Right ventricle myocardium superior (tissue), 1 donor: ENCODE measurements at places on chromosomes 12 and 14. TPM values are rescaled to one million over a fixed set of nuclear protein-coding genes. Genes with fewer than 3 reads are reported as not detected.

The CRY1 gene
- 8.0 TPM for total RNA-seq

The OR4K14 gene
- total RNA-seq: not detected

The RND1 gene
- 0.11 TPM for total RNA-seq

The B3GNT4 gene
- not detected for total RNA-seq

The C12orf75 gene
- total RNA-seq: 0.97 TPM

The MARK3 gene
- total RNA-seq: 137 TPM

The NANOG gene
- total RNA-seq: not detected

The TMEM121 gene
- total RNA-seq: 3.1 TPM

The SMIM41 gene
- 0.35 TPM for total RNA-seq

The GLIPR1L1 gene
- total RNA-seq: not detected

The GAS2L3 gene
- total RNA-seq: 2.4 TPM

The CPNE6 gene
- not detected for total RNA-seq

The PROX2 gene
- total RNA-seq: not detected

The CCDC177 gene
- total RNA-seq: not detected

The KRT74 gene
- not detected for total RNA-seq

The SLC4A8 gene
- 0.89 TPM for total RNA-seq

The PRPH gene
- total RNA-seq: not detected

The GALC gene
- 12.0 TPM for total RNA-seq

The TAS2R30 gene
- 0.67 TPM for total RNA-seq

The CLEC4D gene
- not detected for total RNA-seq

The TSPAN31 gene
- 27.5 TPM for total RNA-seq

The RNU4-1 gene
- 3,793 TPM for total RNA-seq

The EIF2S3B gene
- 0.35 TPM for total RNA-seq

The RBP5 gene
- 0.46 TPM for total RNA-seq

The CACNA2D4 gene
- 1.0 TPM for total RNA-seq

The GPR84 gene
- total RNA-seq: not detected

The SLC38A4 gene
- 2.3 TPM for total RNA-seq

The ZC2HC1C gene
- total RNA-seq: 11.3 TPM

The ADAM21 gene
- total RNA-seq: 0.48 TPM

The INSM2 gene
- not detected for total RNA-seq

The LYZ gene
- 39.9 TPM for total RNA-seq

The CELA1 gene
- total RNA-seq: not detected

The ANKRD52 gene
- total RNA-seq: 24.6 TPM

The RNU6-7 gene
- total RNA-seq: not detected

The RPL36AL gene
- 112 TPM for total RNA-seq

The LTB4R gene
- total RNA-seq: 1.8 TPM

The C12orf56 gene
- not detected for total RNA-seq

The OVCH1 gene
- not detected for total RNA-seq

The SAV1 gene
- 22.6 TPM for total RNA-seq

The RNASE7 gene
- not detected for total RNA-seq

The TMEM119 gene
- 0.54 TPM for total RNA-seq

The CLEC2D gene
- total RNA-seq: 4.5 TPM

The CCDC197 gene
- 1.3 TPM for total RNA-seq

The BRMS1L gene
- total RNA-seq: 10.3 TPM

The CLEC2B gene
- total RNA-seq: 3.7 TPM

The BCAT1 gene
- total RNA-seq: 5.1 TPM

The SMARCC2 gene
- 63.4 TPM for total RNA-seq

The CCDC175 gene
- total RNA-seq: not detected

The TAS2R7 gene
- not detected for total RNA-seq

The HOXC12 gene
- total RNA-seq: not detected

The TAS2R20 gene
- 0.43 TPM for total RNA-seq
